ENCODE measurements at places on chromosomes 7 and 10. TPM values are rescaled to one million over a fixed set of nuclear protein-coding genes. Genes with fewer than 3 reads are reported as not detected.

The AKR1D1 gene
- not detected for total RNA-seq

- DNase-seq: peak; percentile 68
- no peak overlapping the region for H3K4me3 ChIP-seq
- H3K27ac ChIP-seq: peak overlapping the region; percentile 83
- no peaks in the 10 kb centered on the region for H3K27me3 ChIP-seq
- H3K36me3 ChIP-seq: peaks cover 30% of the 10 kb centered on the region
These were observed 5.0 kb downstream of the MYO1G start for GRCh38 chr7:44973610-44974401.

The C7orf57 gene
- total RNA-seq: 0.80 TPM

GRCh38 chr7:137904833-137905232 is 58.1 kb upstream of the DGKI start:
- no peaks in the 10 kb centered on the region for H3K4me1 ChIP-seq
- H3K27me3 ChIP-seq: no peaks in the 10 kb centered on the region
- H3K36me3 ChIP-seq: peaks cover 9% of the 10 kb centered on the region
- no peak for DNase-seq
- H3K4me3 ChIP-seq: no peak overlapping the region
- no peak overlapping the region for H3K27ac ChIP-seq

DNA sequence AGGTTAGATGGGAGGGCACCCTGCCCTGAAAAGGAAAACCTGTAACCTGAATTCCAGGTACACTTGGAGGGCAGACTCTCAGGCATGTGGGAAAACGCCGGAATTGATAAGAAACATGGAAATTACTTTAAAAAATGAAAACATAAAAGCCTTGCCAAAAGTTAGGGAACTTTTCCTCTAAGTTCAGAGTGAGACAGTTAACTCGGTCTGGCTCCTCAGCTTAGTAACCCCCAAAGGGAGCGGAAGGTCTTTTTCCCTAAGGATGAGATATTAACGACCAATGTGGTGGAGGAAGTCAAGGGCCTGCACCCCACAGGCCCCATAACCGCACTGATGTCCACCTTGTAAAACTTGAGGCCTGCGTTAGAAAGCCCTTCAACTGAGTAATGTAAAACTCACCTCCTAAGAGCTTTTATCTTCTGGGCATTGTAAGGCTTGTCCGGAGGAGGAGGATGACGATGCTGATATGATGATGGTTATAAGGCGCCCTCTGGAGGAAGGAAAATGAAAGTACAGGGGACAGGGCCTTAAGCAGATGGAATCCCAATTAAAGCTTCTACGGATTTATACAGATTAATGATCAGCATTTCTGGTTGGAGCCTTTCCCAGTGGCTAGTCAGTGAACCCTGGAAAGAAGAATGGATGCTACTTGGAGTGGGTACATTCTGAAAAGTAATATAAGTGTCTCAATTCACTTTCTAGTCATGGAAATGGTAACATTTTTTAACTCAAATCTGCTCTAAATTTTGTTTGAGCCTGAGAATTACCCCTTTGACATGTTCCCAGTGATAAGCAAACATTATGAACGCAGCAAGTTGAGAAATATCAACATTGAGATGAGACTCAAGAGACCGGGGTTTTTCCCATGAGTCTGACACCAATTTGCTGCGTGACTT is 694 bp downstream of the COL1A2 start:
- H3K36me3 ChIP-seq: no peaks in the 10 kb centered on the region
- peak; percentile 57 for DNase-seq
- no peaks in the 10 kb centered on the region for H3K4me1 ChIP-seq

DNA sequence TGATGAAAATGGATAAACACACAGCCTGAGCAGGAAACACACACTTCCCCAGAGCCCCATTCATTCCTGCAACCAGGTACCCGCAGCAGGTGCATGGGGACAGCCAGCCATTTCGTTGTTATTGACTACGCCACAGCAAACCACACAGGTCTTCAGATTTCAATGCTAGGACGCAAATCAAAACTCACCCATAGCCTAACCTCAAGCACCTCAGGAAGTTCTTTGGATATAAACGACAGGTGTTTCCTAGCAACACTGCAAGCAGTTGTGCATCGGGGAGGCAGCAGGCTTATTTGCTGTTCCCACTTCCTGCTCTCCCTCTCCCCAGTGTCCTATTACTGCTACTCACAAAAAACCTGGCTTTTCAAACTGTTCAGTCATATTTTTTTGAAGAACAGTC is 176.5 kb upstream of the FRMD4A start:
- peak overlapping the region; percentile 72 for H3K27ac ChIP-seq
- H3K36me3 ChIP-seq: peaks cover 4% of the 10 kb centered on the region
- DNase-seq: peak; percentile 89
- H3K4me1 ChIP-seq: peaks cover 25% of the 10 kb centered on the region

The SLC26A3 gene
- total RNA-seq: not detected

DNA sequence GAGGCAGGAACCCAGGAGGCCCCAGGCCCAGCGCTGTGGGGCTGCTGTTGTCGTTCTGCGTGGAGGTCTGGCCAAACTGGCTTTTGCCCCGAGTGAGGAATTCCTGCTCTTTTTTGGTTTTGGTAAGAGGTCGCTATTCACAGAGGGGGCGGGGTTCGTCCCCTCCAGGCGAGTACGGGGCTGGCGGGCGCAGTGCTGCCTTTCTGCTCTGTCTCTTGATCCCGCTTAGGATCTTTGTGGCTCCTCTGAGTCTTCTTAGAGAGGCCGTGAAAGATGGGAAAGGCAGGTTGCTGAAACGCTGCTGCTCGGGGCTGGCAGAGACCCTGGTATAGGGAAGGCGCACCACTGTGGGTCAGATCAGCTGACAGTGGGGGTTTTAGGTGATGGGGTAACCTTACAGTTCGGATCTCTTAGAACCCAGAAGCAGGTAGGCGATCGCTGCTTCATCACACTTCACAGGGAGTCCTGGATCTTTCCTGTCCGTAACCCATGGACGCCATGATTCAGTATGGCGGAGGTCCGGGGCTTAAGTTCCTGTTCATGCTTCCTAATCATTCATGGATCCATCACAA is 136.7 kb downstream of the KIF20B start:
- H3K36me3 ChIP-seq: no peaks in the 10 kb centered on the region
- H3K4me1 ChIP-seq: no peaks in the 10 kb centered on the region
- no peaks in the 10 kb centered on the region for H3K27me3 ChIP-seq
- peak overlapping the region; percentile 57 for H3K4me3 ChIP-seq
- DNase-seq: no peak

GRCh38 chr10:78045237-78045636 is 11.6 kb downstream of the RPS24 start:
- H3K36me3 ChIP-seq: no peaks in the 10 kb centered on the region
- DNase-seq: no peak
- H3K4me1 ChIP-seq: no peaks in the 10 kb centered on the region
- H3K27me3 ChIP-seq: no peaks in the 10 kb centered on the region

DNA sequence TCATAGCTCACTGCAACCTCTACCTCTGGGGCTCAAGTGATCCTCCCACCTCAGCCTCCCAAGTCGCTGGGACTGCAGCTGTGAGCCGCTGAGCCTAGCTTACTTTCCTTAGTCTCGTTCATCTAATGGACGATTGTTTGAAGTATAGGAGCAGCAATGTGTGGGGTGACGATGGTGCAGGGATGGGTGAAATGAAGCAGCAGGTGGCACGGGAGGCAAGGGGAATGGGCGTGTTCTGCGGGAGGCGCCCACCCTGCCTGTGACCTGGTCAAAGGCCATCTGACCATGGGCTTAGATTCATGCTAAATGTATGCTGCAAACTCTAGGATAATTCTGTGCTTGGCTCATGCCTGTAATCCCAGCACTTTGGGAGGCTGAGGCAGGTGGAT is 210.7 kb downstream of the MAD1L1 start:
- H3K27ac ChIP-seq: no peak overlapping the region
- DNase-seq: no peak

GRCh38 chr7:876077-876971 is at the start of gene GET4:
TSS of gene GET4 (plus strand) at chr7:876554. CDS start at chr7:876646, 92 bp downstream.
- peaks cover 33% of the 10 kb centered on the region for H3K4me1 ChIP-seq
- H3K27ac ChIP-seq: peak within 1 kb of the TSS; percentile 95
- no peaks in the 10 kb centered on the region for H3K27me3 ChIP-seq
- peak; percentile 99 for DNase-seq

DNA sequence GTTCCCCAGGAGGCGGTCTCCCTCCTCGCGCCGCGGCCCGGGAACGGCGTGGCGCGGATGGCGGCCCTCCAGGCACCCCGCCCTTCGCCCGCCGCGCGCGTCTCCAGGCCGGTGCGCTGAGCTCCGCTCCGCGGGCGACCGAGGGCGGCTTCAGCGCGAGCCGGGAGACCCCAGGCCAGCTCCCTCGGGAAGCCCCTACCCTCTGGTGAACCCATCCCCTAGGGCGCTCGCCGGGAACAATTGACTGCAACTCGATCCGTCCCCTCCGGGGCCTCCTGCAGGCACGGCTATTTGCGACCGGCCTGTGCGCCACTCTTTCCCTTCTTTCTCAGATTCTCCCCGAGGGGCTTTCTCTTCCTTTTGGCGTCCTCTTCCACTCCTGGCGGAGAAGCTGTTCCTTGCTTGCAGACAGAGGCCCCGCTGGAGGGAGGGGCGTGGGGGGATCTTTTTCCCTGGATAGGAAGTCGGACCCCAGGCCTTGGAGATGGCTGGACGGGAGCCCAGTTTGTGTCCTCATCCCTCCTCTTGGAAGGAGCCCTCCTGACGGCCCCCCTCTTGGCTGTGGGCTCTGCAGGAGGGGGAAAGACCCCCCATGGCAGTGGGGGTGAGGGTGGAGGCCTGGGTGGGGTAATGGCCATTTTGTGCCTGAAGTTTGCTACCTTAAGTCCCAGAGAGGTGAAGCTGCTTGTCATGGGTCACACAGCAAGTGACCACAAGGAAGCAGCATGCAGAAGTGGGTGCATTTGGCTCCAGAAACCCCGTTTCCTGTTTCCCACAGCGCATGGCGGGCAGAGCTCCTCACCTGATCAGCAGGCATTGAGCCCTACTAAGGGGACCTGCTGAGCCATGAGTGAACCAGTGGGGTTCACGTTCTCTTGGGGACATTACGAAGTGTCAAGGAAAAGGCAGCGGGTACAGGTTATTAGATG is 171.2 kb upstream of the TNRC18 start:
- H3K27ac ChIP-seq: no peak overlapping the region
- peak overlapping the region; percentile 25 for H3K4me3 ChIP-seq
- no peak for DNase-seq
- H3K27me3 ChIP-seq: no peaks in the 10 kb centered on the region
- peaks cover 14% of the 10 kb centered on the region for H3K4me1 ChIP-seq

DNA sequence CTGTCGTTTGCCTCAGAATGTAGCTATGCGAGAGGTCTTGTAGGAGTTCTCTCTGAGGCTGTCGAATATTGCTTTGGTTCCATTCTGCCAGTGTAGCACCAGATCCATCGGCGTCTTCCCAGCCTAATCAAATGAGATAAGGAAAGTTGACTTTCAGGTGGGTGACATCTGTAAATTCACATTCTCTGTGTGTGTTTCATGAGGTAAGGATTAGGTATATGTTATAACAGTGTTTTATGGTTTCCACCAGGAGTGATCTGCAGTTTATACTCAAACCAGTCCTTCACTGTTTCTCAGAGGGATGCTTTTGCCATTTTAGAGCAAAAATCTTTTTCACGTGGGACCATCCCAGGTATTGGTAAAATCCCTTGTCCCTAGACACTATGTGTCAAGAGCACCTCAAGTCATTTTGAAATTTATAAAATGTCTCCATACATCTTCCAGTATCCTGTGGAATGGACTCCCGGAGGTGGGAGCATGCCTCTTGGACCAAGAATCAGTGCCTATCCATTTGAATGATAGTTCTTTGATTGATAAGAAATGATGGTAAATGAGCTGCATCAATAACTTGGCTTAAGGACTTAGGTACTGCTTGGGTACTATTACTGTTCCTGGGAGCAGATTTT is 7.9 kb downstream of the ANKRD1 start:
- no peaks in the 10 kb centered on the region for H3K4me1 ChIP-seq
- no peak for DNase-seq
- no peak overlapping the region for H3K4me3 ChIP-seq

The CYP26C1 gene
- total RNA-seq: 0.38 TPM

The CPSF4 gene
- 69.4 TPM for total RNA-seq

- H3K27ac ChIP-seq: no peak overlapping the region
- no peak overlapping the region for H3K4me3 ChIP-seq
- no peak for DNase-seq
- no peaks in the 10 kb centered on the region for H3K4me1 ChIP-seq
These were observed 185.0 kb downstream of the ELFN1 start for GRCh38 chr7:1854866-1855724.

GRCh38 chr7:127186686-127187085 is 66.1 kb downstream of the GRM8 start:
- DNase-seq: no peak
- H3K27ac ChIP-seq: no peak overlapping the region
- H3K27me3 ChIP-seq: peaks cover 3% of the 10 kb centered on the region
- no peaks in the 10 kb centered on the region for H3K36me3 ChIP-seq
- H3K4me1 ChIP-seq: no peaks in the 10 kb centered on the region

The ERLIN1 gene
- 12.4 TPM for total RNA-seq

The IMPDH1 gene
- total RNA-seq: 40.0 TPM

DNA sequence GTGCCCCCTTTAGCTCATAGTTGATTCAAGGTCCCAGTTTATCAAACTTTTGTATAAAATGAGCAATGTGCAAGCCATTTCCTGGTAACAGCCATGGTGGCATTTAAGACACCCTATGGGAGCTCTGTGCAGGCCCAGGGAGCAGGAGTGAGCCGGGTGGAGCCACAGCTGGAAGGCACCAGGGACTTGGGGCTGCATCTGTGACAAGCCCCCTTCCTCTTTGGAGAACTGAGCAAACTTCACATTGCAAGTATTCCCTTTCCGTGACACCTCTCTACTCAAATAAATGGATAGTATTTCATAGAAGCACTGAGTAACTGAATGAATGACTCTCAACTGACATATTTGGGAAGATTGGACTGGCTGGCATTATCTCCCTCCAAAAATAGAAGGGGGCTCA is 558.7 kb upstream of the FOXK1 start:
- H3K27me3 ChIP-seq: no peaks in the 10 kb centered on the region
- no peaks in the 10 kb centered on the region for H3K36me3 ChIP-seq
- H3K27ac ChIP-seq: no peak overlapping the region
- DNase-seq: no peak
- H3K4me3 ChIP-seq: no peak overlapping the region

The CUL2 gene
- 36.0 TPM for total RNA-seq

The MYL10 gene
- total RNA-seq: not detected

The MARVELD1 gene
- total RNA-seq: 0.62 TPM

- H3K27ac ChIP-seq: no peak overlapping the region
- H3K4me3 ChIP-seq: no peak overlapping the region
These were observed 515.3 kb upstream of the FOXK1 start for GRCh38 chr7:4166807-4167206.

GRCh38 chr7:77326131-77326530 is 90.0 kb downstream of the GSAP start:
- H3K4me1 ChIP-seq: peaks cover 18% of the 10 kb centered on the region
- H3K27ac ChIP-seq: no peak overlapping the region
- no peak overlapping the region for H3K4me3 ChIP-seq
- DNase-seq: no peak
- H3K27me3 ChIP-seq: no peaks in the 10 kb centered on the region

The STEAP2 gene
- total RNA-seq: not detected

DNA sequence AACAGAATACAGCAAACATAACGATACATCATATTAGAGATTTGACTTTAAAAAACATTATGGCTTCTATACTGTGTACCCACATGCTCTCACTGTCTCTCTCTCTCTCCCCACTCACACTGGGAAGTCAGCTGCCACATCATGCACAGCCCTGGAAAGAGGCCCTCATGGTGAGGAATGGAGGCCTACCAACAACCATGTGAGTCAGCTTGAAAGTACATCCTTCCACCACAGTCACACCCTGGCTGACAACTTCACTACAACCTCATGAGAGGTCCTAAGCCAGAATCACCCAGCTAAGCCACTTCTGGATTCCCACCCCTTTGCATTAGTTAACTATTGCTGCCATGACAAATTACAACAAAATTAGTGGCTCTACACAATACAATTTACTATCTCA is 23.3 kb upstream of the GPR22 start:
- no peaks in the 10 kb centered on the region for H3K4me1 ChIP-seq
- H3K27me3 ChIP-seq: no peaks in the 10 kb centered on the region
- H3K36me3 ChIP-seq: no peaks in the 10 kb centered on the region
- H3K27ac ChIP-seq: no peak overlapping the region
- DNase-seq: no peak
- no peak overlapping the region for H3K4me3 ChIP-seq

The ARHGEF35 gene
- 0.34 TPM for total RNA-seq

All from naive thymus-derived CD4-positive, alpha-beta T cell (primary cell).